ENCODE measurements at places on chromosomes 5 and 9.

- DNase-seq, result no peak
Observed at GRCh38 chr5:88404405-88404804, 135.8 kb upstream of the TMEM161B start.

DNA sequence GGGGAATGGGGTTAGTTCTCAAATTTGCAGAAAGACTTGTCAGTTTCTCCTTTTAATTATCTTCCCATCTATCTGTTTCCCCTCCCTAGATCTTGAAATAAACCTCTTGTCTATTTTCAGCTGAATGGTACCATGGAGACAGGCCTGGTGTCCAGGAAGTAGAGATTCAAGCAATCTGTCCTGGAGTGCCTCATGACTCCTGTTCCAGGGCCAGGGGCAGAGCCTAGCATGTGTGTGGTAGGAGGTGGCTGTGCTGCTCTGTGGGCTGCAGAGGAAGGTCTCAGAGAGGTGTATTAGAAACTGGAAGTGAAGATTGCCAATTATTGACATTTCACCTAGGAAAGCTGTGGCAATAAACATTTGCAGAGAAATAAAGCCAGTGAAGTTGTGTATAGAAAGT is 175.8 kb upstream of the ATP10B start:
- DNase-seq, result no peak

DNA sequence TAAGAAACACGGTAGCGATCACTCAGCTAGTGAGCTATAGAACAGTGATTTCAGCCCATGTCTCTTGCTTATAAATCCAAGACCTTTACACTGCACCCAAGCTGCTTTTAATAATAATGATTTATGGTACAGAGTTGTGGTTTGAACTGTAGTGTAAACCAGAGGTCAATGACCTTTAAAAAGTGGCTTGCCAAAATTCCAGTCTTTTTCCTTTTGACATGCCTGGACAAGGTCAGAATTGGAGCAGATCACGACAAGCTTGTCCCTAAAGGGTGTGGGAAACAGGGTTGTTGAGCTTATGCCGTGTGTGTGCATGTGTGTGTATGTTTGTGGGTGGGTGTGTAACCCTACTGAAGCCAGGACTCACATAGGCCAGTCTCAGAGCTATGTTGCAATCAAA is 225.3 kb upstream of the CLINT1 start:
- peak; percentile 23 for DNase-seq

DNA sequence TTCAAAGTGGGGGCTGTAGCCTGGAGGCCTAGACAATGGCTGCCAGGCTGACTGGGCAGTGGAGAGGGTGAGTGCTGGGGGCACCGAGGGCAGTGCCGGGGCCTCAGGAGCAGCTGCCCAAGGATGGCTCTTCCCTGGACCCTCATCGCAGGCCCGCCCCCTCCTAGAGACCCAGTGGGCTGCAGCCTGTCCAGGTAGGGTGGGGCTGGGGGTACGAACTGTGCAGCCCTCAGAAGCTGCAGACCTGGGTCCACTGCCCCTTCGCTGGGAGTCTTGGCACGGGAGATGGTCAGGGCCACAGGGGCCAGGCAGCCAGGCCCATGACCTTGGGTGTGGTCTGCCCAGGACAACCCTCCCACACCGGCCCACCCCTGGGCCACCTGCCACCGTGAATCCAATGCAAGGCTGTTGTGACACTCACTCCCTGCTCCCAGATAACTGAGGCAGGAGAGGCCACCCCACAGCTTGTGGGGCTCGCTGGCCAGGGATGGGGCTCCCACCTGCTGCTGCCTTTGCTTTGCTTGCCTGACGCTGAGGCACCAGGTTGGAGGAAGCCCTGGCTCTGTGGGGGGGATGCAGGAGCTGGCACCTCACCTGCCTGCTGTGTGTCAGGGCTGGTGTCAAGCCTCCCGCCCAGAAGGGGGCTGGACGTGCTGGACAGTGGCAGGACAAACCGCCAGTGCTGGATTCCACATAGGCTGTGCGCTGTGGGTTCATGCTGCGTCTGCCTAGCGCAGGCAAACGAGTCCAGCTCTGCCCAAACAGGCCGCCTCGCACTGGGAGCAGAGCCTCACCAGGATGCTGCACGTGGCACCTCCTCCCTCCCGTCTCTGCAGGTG is 23.1 kb upstream of the SLC9A3 start:
- no peak for DNase-seq

- no peak for DNase-seq
Observed at GRCh38 chr5:98187945-98188344, 585.5 kb upstream of the RGMB start.

GRCh38 chr5:3339798-3340115 is 255.9 kb upstream of the IRX1 start:
- no peak for DNase-seq

GRCh38 chr9:4012441-4012840 is 287.4 kb downstream of the GLIS3 start:
- DNase-seq, result no peak

DNA sequence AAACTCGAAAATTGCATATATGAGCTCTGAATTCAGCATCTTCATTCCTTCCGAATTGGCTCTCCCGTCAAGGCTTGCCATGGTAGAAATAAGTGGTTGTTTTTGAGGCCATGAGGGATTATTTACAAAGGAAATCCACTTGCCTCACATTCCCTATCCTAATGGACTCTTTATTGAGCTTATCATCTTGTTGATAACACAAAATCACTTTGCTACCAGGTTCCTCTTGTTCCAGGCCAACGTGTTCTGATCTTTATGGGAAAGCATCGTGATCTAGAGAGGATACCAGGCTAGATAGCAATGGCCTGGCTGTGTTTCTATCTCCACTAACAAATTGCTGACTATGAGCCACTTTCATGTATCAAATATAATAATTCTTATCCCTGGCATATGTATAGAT is 811.7 kb downstream of the TLR4 start:
- DNase-seq, result no peak

- peak; percentile 5 for DNase-seq
Observed at GRCh38 chr9:14768405-14769229, 46.1 kb upstream of the CER1 start.

GRCh38 chr9:36956908-36957307 is 77.2 kb downstream of the PAX5 start:
- DNase-seq, result no peak

DNA sequence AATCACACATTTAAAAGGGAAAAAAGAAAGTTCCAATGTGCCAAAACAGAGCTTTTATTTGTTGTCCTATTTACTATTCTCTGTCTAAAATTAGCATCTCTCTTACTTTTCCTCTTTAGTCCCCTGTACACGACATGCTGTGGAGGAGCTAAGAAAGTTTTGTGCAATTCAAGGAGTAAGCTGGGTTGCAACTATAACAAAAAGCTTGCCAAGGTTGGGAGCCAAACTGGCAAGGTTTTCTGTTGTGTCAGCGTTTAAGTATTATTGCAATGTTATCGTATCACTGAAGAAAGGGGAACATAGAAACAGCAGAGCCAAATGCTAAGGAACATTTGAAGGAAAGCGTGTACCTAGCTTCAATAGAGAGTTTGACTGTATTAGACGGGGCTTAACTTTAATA is 680.8 kb downstream of the CETN3 start:
- no peak for DNase-seq

DNA sequence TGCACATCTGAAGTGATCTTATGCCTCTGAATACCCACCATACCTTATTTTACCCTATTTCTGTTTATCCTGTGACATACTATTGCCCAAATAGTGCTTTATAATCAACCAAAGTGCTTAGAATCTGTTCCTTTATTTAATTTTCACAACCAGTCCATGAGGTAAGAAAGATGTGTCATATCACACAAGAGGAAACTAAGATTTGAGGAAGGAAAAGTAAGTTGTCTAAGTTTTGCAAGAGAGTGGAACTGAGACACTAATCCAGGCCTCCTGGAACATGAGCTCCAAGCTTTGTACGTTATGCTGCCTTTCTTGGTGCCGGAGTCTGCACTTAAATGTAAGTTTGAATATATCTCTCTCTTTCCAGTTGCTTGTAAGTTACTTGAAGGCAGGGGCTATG is 17.2 kb downstream of the KDM3B start:
- DNase-seq, result no peak

DNA sequence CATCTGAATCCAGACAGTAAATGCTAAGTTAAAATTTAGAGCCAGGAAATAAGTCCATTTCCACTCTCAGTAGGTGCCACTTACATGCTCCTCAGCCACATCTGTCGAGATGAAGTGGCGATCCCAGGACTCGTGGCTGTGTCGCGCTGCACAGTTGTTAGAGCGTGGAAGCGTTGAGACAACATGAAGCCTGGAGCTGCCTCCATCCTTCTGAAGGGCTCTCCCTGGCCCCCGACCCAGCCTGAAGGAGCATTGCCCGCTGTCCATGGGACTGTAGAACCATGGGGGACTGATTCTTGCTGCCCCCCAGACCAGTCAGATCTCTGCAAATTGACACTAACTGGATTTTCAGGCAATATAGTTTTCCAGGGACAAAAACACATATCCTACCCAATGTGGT is 58.9 kb downstream of the IRX1 start:
- no peak for DNase-seq

DNA sequence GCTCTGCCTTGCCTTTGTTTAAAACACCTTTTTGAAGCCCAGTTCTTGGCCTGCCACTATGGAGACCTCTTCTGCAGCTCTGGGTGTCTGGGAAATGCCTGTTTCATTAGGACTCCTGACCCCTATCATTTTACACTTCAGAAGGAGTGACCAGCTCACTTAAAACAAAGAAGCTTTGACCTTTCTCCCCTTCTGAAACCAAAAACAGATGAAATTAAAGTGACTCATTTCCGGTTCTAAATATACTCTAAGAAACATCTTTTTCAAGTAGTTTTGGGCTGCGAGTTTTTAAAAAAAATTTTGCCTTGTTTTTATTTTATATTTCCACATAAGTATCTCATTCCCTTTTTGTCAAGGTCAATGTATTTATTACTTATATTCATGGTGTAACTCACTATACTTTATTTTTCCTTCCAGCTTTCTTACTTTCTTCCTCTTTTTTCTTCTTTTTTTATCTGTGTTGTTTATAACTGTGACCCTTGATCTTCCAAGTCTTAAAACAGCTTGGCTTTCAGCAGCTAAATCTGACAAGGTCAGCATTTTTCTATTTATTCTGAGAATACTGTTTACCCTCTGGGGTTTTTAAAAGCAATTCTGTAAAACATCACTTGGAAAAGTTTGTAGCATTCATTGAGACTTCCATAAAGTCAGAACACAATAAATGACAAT is 672.9 kb downstream of the NR2F1-AS1 start:
- DNase-seq, result no peak

GRCh38 chr9:96161819-96162218 is 140.2 kb downstream of the HSD17B3 start:
- DNase-seq, result no peak

DNA sequence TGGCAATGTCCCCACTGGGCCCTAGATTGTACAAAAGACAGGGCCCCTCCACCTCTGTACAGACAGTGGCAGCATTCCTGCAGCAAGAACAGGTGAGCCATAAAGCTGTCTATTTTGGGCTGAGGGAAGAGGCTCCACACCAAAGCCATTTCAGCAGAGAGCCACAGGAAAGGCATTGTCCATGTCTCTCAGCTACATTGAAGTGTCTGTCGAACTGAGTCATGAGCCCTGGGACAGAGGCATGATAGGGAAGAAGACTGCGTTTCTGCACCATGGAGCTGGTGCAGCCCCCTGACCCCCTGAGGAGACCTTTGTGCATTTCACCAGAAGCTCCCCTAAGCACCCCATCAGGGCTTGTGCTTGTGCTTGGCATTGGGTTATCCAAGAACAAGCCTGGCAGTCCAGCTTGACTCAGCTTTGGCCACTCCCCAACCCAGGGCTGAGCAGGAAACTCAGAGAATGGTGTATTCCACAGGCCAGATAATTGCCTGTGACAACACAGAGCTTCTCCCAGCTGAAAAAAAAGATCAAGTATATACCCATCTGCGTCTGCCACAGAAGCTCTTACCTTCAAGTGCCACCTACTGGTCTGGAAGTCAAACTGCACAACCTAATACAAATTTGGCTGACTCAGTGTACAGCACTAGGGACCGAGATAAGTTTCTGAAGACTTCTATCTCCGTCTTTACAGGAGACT is 5.9 kb upstream of the FRMD3 start:
- no peak for DNase-seq

DNA sequence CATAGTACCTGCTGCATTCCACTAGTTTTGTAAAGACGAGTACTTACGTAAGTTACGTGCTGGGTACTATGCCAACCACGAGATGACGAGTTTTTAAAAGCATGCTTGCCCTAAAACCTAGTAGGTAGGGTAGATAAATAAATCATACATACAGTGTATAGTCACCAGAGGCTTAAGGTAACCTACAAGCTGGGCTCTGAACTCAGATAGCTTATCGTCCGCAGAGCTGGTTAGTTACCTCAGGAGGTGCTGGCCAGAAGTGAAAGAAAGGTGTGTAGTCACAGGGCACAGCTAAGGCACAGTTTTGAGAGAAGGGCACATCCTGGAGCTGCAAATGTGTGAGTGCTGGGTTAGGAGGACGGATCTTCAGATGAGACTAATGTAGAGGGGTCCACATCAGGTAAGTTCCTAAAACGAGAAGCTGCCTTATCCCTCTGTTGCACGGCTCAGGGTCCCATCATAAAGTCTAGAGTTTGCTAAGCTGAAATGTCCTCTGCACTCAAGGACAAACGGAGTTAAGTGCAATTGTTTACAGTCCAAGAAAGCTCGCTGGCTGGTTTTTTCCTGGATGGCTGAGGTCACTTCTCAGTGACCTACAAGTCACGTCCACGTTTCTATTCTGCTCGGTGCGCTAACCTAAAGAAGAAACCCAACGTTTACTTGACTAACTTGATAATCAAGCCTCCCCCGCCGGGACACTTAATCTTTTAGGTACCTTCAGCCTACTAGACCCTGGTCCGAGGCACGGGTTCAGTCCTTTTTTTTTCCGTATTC is 1.1 kb upstream of the SNX24 start:
- no peak for DNase-seq

DNA sequence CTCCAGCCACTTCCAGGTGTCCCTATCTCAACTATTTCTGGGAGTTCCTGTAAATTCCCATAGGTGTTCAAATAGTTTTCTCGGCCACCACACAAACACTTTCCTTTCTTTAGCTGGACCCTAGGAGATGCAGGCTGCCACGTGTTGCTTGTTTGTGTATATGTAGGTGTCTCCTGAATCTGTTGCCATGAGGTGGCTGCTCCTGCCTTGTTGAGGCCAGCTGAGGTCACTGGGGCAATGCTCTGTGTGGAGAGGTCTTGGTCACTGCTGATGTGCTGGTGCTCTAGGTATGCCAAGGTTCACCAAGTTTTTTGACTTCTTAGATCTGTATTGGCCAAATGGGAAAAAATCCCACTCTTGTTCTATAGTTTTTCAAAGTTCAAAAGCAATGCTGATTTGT is 132.5 kb upstream of the CHD1 start:
- no peak for DNase-seq

GRCh38 chr5:141876628-141877355 is 1.4 kb downstream of the PCDH1 start:
- DNase-seq, result no peak

DNA sequence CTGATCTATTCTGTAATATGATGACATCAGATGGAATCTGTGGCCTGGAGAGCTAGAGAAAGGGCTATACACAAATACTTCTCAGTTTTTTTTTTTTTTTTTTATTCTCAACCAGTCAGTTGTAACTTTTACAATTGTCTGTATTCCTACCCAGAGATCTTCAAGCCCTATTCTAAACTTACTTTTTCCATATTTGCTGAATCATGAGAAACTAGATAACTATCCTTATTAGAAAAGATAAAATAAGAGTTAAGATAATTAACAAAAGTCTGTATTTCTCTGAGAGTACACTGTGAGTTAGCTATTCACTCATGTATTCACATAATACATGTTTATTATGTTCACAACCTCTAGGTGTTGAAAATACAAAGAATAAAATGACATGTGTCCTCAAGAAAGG is 1575.9 kb downstream of the EFNA5 start:
- no peak for DNase-seq

GRCh38 chr5:10875201-10875768 is 114.3 kb upstream of the DAP start:
- DNase-seq, result peak; percentile 66
